Activated naive CD4-positive, alpha-beta T cell (primary cell): ENCODE measurements at places on chromosomes 16 and 17.

- no peak for DNase-seq
Observed at GRCh38 chr16:55126456-55126855, 195.8 kb downstream of the IRX5 start.

GRCh38 chr17:7982173-7982572, 20.2 kb upstream of the GUCY2D start:
- no peak for DNase-seq

GRCh38 chr16:26532456-26532855, 534.3 kb upstream of the C16orf82 start:
- DNase-seq, result no peak

- DNase-seq, result no peak
Observed at GRCh38 chr16:85068746-85069145, 41.2 kb downstream of the KIAA0513 start.

DNA sequence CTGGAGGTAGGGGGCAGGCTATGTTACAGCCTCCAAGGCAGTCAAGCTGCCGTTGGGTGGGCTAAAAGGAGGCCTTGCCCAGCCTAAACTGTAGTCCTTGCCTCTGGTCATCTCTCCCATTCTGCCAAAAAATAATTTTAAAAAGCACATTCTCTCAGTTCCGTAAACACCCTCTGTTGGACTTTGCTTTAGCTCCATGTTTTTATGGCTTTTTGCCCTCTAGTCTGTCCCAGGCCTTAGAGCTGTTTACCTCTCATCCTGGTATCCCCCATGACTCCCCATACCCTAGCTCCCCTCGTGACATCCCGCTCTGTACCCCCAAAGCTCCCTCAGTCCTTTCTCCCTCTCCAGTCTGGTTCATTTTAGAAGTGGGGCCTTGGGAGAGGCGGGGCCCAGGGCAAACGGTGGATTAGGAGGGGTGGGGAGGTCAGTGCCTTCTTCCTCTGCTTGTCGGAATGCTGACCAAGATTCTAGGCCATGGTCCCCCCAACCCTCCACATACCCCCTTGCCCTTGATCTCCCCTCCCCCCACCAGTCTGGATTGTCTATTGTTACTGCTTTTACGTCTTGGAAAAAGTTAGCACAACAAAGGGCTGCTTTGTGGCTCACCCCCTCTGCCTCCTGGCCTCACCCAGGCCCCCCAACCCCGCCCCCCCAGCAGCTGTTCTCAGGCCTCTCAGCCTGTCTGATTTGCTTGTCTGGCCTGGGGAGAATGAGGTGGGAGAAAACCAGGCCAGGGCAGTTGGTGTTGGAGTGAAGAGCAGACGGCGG, 18.4 kb downstream of the GJD3 start:
- DNase-seq, result no peak

- DNase-seq, result no peak
Observed at GRCh38 chr17:48925991-48926342, 17.8 kb downstream of the UBE2Z start.
